Upper lobe of right lung (tissue), 1 donor: ENCODE measurements at places on chromosomes 11 and 22. TPM values are rescaled to one million over a fixed set of nuclear protein-coding genes. Genes with fewer than 3 reads are reported as not detected.

KRTAP5-4 gene
- not detected for total RNA-seq

TRIM22 gene
- 203 TPM for total RNA-seq

KRTAP5-7 gene
- 0.46 TPM for total RNA-seq

OR5P2 gene
- total RNA-seq, result 1.3 TPM

DNAJB7 gene
- total RNA-seq, result not detected

MOV10L1 gene
- 1.2 TPM for total RNA-seq

CFAP300 gene
- total RNA-seq, result 2.3 TPM

TNNT3 gene
- 0.43 TPM for total RNA-seq

DSCAML1 gene
- 1.3 TPM for total RNA-seq

GLYAT gene
- not detected for total RNA-seq

GAS2 gene
- total RNA-seq, result 1.7 TPM

FAM83F gene
- 0.35 TPM for total RNA-seq

SMDT1 gene
- total RNA-seq, result 113 TPM
